Endodermal cell (in vitro differentiated cells): ENCODE measurements at places on chromosomes 1 and 21. TPM values are rescaled to one million over a fixed set of nuclear protein-coding genes. Genes with fewer than 3 reads are reported as not detected.

ELAPOR1 gene
- 0.27 and 0.48 TPM in 2 replicates for total RNA-seq

NCF2 gene
- total RNA-seq, result not detected in 3 replicates

JAM2 gene
- total RNA-seq, result 1.7 to 4.0 TPM (median 2.0 TPM) in 3 replicates

- no peaks in the 10 kb centered on the region for H3K27me3 ChIP-seq
- H3K4me1 ChIP-seq, result no peaks in the 10 kb centered on the region
- no peaks in the 10 kb centered on the region for H3K36me3 ChIP-seq
- H3K4me3 ChIP-seq, result no peak overlapping the region
These were observed 89.4 kb downstream of the TM2D1 start for GRCh38 chr1:61635557-61635956.

DNA sequence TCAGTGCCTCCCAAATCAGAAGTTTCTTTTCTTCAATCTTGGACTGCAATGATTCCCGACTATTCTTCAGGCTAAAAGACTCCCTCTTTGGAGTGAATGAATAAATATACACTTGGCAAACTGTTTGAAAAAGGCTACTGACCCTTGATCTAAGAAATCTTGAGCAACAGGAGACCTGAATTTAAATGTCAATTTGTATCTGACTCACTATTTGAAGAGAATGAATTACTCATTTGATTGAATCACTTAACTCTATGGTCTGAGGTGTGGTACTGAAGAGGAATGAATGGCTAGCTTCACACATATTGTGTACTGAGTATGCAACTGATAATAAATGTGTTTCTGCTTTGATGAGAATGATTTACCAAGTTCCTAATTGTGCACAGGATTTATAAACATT, 4.6 kb upstream of the SMG7 start:
- H3K27ac ChIP-seq, result no peak overlapping the region
- no peaks in the 10 kb centered on the region for H3K27me3 ChIP-seq
- H3K4me3 ChIP-seq, result no peak overlapping the region
- H3K4me1 ChIP-seq, result peaks cover 3% of the 10 kb centered on the region
